ENCODE measurements at places on chromosomes 16 and 17.

DNA sequence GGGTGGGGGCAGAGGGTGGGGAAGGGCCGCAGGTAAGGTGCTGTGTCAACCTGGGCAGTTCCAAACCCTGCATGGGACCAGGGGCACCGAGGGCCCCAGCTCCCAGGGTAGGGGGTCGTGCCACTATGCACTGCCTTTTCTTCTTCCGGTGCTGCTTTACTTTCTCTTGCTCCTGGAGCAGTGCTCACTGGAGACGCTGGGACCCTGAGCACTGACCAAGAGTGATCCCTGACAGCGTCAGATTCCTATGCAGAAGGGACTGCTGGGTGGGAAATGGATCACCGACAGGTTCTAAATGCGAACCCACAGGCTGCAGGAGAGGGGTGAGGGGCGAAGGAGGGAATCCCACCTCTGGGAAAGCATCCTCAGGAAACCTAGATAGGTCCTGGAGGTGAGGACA is 470.1 kb downstream of the SOX9 start:
- DNase-seq: no peak

- no peak for DNase-seq
Observed at GRCh38 chr17:15085890-15086677, 179.0 kb downstream of the PMP22 start.

DNA sequence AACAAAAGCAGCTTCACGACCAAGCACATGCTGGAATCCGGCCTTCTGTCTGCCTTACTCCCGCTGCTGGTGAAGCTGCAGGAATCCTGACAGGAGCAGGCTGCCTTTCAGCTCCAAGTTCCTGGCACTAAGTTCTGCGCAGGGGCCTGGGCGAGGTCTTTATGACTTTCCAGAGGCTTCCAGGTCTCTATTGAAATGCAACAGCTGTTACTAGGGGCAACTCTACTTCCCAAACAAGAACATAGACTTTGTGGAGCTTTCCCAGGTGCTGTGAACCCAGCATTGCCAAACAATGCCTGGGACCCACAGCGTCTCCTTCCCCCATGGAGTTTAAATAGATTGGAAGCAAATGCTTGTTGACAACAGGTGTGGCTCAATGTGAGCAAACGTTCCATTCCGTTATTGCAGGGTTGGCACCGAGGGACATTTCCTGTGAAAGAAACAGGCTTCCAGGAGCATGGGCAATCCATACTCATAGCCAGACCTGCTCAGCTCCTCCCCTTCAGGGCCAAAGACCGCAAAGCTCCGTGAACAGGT is 156.0 kb downstream of the CDH13 start:
- no peak for DNase-seq

- DNase-seq: no peak
Observed at GRCh38 chr17:21017256-21017655, 25.6 kb downstream of the USP22 start.

- DNase-seq: no peak
Observed at GRCh38 chr17:2482218-2482617, 29.5 kb downstream of the METTL16 start.

- DNase-seq: no peak
Observed at GRCh38 chr17:10144982-10145381, 53.4 kb downstream of the GAS7 start.

DNA sequence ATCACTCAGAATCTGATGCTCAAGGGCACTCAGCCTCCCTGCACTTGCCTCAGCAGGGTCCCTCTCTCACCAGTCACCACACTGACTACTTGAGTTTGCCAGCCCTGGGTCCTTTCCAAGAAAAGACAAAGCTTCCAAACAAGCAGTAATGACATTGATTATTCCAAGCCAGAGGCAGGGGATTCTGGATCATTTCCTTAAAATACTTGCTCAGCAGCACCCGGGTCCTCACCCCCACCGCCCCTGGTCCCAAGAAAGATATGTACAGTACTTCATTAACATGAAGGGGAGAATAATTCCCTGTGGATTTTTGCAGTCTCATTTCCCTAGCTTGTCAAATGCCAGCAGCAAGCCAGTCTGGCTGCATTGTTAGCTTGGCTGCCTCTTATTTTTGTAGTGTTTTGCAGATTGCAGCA is 83.2 kb upstream of the GNAO1 start:
- no peak for DNase-seq

GRCh38 chr16:3909791-3910583 is 29.5 kb upstream of the CREBBP start:
- no peak for DNase-seq

DNA sequence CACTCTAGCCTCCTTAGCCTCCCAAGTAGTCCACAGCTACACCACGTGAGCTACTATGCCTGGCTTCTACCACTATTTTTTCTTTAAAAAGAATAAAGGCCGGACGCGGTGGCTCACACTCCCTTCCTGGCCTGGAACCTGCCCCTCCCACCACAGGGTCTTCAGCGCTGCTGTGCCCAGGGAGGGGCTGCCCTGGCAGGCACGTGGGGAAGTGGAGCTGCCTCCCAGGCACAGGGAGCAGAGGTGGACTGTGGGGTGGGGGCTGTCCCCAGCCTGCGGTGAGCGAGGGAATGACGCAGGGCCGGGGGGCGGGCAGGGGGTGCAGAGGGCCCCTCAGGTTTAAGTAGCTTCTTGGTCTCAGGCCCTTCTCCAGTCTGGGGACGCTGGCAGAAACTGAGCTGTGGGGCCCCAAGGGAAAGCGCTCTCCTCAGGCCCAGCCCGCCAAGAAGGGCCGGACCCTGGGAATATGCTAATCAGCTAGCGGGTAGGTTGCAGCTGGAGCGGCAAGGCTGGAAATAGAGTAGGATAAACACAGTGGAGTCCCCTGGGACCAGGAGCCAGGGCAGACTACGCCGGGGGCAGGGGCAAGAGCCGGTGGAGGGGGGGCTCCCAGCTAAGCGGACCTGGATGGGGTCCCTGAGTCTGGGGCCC is 46.8 kb downstream of the TIMM22 start:
- DNase-seq: no peak

DNA sequence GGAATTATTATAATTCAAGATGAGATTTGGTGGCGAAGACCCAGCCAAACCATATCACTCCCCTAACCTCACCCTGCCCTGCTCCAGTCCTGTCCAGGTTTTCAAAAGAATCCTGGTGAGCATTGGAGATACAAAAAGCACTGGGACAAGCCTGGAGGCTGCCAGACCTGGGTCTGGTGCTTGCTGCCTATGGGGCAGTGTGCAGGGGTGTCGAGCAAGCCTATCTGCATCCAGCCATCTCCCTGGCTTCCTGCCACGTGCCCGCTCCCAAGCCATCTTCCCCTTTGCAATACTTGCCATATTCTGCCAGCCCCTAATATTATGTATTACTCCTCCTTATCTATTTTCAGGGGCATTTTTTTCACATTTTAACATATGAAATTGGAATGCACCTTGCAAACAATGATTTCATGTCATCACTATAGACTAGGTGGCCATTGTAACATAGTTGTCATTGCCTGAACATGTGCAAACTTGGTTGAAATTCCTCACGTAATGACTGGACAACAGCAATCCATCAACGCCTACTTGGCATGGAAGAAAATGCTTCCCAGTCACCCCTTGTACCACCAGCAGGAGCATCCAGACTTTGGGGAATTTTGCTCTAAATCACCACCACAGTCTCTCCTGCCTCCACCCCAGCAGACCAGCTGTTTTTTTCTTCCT is 8.1 kb upstream of the KDM8 start:
- no peak for DNase-seq

DNA sequence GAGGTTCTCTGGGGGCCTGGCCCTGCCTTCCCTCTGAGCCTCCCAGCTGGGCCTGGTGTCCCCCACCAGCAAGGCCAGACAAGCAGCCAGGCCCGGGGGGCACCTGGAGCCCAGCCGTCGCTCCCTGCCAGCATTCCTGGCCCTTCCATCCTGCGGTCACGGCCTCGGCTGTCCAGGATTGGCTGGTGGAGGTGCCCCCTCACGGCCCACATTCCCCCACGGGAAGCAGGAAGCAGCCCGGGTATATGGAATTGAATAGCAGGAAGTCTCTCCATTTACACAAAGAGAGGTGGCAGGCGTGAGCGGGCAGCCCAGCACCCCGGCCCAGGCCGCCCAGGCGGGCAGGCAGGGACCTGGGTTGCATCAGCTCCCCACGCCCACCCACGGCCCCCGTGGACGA is 14.5 kb downstream of the TRAF7 start:
- DNase-seq: no peak

DNA sequence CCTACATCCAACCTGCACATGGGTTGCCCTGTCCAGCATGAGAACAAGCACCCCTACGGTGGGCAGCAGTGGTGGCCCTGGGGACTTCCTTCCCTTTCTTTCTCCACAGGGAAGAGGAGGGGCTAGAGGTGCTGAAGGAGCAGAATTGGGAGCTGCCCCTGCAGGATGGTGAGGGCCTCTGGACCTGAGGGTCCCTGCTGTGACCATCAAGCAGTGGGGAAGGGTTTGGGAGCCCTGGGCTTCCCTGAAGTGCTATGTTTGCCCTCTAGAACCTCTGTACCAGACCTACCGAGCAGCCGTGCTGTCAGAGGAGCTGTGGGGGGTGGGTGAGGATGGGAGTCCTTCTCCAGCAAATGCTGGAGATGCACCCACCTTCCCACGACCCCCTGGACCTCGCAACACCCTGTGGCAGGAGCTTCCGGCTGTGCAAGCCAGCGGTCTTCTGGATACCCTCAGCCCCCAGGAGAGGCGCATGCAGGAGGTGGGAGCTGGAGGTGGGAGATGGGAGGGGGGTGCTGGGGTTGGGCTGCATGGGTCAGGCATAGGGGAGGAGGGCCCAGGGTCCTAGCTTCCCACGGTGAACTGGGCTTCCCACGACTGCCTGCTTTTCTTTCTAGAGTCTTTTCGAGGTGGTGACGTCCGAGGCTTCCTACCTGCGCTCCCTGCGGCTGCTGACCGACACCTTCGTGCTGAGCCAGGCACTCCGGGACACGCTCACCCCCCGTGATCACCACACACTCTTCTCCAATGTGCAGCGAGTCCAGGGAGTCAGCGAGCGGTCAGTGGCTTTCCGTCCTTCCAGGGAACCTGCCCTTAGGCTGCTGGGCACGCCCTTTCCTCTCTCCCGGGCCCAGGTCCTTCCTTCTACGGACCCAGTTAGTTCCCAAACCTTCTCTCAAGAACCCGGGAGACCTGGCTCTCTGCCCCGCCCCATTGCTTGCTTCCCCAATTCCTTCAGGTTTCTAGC is 5.0 kb downstream of the ARHGEF15 start:
- DNase-seq: no peak

DNA sequence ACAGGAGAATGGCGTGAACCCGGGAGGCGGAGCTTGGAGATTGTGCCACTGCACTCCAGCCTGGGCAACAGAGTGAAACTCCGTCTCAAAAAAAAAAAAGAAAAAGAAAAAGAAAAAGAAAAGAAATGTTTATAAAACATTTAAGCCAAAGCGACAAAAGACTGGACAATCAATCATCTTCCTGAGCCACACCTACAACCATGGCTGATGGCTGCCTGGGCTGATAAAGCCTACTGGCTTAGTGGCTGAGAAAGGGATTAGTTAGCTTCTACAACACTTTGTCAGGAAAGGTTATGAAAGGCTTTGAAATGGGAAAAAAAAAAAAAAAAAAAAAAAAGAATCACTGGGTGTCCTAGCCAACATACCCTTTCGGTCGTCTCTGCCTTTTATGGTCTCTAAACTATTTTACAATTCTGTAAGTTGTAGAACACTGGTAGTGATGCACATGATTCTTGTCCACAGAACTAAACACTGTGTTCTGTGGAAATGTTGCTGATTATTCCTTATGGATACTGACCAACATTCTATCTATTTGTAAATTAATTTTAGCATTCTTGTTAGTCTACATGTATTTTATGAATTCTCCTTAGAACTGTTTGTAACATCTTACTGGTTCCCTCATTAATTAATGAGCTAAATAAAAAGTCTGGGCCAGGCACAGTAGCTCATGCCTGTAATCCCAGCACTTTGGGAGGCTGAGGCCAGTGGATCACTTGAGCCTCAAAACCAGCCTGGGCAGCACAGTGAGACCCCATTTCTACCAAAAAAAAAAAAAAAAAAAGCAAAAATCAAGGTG is 45.5 kb downstream of the ZZEF1 start:
- no peak for DNase-seq

DNA sequence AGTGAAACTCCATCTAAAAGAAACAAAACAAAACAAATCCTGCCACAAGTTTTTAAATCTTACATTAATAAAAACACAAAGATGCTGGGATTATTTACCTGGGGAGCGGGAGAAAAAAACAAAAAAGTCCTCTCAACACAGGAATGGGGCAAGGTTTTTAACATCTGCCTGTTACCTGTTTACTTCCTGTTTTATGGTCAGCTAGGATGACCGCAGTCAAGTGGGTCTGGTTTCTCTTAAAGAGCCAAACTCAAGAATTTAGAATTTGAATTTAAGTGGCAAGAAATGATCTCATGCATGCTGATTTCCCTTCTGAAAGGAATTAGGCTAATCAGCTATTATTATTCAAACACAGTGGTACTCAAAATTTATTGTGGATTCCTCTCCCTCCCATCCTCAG is 39.7 kb upstream of the TBC1D3K start:
- no peak for DNase-seq

DNA sequence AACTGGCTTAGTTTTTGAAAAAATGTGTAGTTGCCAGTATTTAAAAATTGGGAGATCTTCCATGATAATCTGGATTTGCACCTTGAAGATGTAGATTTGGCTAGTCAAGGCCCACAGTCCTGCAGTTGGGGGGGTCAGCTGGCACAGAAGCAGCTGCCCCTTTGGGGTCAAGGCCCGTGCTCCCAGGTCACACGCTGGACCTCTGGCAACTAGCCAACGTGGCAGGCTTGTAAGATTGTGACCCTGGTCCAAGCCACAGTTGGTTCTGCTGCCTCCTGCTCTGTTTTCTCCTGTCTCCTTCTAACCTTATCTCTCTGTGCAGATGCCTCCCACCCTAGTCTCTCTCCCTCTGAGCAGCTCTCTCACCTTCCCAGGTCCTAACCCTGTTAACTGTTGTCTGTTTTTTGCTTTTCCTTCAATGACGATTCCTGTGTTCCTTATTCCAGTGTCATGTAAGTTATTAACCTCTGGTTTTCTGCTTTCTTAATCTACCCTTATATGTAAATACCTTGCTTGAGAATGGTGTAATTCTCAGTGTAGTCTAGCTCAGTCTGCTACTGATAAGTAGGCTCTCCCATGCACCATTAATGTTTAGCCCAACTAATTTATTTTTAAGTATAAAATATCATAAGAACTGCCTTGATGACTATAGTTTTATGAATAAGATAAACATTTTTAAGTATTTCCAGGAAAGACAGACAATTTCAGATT is 27.9 kb downstream of the CLEC16A start:
- DNase-seq: no peak

GRCh38 chr16:20768121-20768520 is 4.3 kb downstream of the ACSM3 start:
- no peak for DNase-seq

- no peak for DNase-seq
Observed at GRCh38 chr17:35584061-35584460, 3.1 kb upstream of the AP2B1 start.

GRCh38 chr17:32628271-32629044 is 141.7 kb downstream of the CDK5R1 start:
- no peak for DNase-seq

Data from CD4-positive, alpha-beta T cell treated with Interferon gamma for 1 hour (primary cell).